ENCODE measurements at places on chromosomes 3 and 15.

DNA sequence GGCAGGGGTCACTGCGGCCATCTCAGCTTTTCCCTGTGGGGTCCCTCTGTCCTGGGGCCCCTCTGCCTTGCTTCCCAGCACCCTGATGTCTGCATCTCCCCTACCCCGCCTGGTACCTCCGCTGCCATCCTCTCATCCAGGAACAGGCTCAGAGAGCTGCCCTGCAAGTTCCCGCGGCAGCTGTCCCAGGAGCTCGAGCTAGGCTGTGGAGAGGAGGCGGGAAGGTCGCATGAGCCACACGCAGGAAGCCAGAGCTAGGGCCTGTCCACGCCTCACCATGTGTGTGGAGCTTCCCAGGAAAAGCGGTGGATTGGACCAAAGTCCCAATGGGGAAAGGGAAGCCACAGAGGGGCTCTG lies 12.5 kb downstream of the PLA2G4B start:
- DNase-seq = no peak

DNA sequence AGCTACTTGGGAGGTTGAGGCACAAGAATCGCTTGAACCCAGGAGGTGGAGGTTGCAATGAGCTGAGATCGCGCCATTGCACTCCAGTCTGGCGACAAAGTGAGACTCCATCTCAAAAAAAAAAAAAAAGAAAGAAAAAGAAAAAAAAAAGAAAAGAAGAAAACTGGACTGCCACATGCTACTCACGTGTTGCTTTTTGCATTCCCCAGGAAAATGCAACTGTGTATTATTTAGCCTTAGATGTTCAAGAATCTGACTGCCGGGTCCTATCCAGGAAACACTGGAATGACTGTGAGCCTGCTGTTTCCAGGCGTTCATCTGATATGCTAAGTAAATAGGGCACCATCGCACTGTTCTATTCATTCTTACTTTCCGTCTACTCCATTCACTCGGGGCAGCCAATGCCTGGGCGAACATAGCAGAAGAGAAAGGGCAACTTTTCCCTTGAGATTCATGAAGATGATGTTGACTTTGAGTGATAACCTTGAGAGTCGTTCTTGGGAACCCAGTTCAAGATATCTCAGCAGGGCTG lies 21.4 kb downstream of the HRG start:
- DNase-seq = no peak

DNA sequence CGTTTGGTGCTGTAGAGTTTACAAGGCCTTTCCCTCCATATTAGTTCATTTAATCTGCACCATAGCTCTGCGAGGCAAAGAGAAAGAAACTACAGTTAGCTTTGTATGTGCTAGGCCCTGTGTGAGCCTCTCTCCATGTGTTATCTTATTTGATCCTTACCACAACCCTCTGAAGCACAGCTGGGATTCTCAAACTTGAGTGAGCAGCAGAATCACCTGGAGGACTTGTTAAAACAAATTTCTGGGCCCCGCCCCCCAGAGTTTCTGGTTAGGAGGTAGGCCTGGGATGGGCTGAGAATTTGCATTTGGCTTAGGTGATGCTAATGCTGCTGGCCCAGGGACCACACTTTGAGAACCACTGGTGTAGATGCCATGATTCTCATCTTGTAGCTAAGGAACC lies 12.3 kb downstream of the CA12 start:
- no peak for DNase-seq

DNA sequence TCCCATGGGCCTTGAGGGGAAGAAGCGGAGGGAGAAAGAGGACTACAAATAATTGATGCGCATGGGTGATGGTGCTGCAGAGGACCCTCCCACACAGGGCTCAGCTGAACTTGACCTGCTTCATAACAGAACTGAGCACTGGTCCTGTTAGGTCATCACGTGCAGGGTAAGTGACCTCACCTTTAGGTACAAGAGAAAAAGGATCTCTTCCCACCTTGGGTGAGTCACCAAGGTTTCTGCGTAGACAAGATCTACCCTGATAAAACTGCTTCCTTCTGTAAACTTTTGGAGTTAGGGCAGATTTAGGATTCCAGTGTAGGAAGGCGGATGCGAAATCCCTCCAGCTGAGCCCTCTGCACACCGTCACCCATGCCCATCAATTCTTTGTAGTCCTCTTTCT lies 67.1 kb downstream of the FEM1B start:
- no peak for DNase-seq

GRCh38 chr3:43298761-43299160 lies 12.4 kb downstream of the SNRK start:
- no peak for DNase-seq

GRCh38 chr3:14434126-14434497 lies 31.7 kb downstream of the SLC6A6 start:
- no peak for DNase-seq

GRCh38 chr3:174337227-174337626 lies 521.9 kb upstream of the NAALADL2 start:
- DNase-seq = peak; percentile 3

- peak; percentile 35 for DNase-seq
These were observed 1.5 kb downstream of the CYP1A1 start for GRCh38 chr15:74723754-74724334.

DNA sequence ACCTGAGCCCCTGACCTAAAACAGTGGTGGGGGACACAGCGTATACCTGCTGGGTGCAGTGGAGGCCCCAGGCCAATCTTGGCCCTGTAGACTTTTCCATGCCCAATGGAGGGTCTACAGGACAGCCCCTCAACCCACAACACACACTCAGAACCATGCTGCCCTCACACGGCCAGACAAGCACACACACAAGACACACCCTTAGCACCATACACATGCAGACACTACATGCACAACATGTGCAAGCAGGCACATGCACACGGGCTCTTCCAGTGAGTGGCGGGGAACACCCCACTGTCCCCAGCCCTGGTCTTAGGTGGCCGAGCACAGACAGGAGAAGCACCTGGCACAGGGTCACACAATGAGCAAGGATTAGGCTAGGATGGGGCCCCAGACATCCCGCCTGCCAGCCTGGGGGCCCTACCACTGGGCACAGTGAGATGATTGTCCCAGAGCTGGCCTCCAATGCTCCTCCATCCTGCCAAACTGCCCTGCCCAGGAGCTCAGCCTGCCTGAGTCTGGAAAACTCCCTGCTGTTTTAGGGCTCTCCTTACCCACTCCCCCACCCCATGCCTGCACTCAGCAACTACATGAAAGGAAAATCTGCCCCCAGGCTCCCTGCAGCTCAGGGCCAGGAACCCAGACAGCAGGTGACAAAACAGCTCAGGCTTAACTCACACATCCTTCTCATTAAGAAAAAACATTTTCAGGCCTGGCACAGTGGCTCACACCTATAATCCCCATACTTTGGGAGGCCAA lies 15.8 kb downstream of the IQSEC1 start:
- DNase-seq = no peak

- DNase-seq = no peak
These were observed 24.5 kb upstream of the SLC15A2 start for GRCh38 chr3:121869736-121870135.

DNA sequence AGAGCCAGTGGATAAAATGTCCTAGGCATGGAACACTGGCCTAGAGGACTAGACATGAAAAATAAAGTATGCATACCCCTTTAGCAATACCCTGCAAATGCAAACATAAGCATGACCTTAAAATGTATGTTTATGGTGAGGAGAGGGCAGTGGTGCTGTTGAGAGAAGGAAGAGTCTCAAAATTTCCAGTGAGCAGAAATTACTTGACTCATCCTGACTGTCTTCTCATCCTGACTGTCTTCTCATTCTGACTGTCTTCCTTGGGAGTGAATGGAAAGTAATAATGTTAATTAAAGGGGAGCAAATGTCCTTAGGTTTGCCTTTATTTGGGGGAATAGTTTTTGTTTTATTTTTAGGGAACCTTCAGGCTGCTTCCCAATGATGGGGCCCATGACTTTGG lies 121.5 kb upstream of the GALNT15 start:
- no peak for DNase-seq

- DNase-seq = no peak
These were observed 379.5 kb upstream of the ATP10A start for GRCh38 chr15:26242565-26243071.

- no peak for DNase-seq
These were observed 201.2 kb downstream of the SATB1 start for GRCh38 chr3:18223974-18224373.

DNA sequence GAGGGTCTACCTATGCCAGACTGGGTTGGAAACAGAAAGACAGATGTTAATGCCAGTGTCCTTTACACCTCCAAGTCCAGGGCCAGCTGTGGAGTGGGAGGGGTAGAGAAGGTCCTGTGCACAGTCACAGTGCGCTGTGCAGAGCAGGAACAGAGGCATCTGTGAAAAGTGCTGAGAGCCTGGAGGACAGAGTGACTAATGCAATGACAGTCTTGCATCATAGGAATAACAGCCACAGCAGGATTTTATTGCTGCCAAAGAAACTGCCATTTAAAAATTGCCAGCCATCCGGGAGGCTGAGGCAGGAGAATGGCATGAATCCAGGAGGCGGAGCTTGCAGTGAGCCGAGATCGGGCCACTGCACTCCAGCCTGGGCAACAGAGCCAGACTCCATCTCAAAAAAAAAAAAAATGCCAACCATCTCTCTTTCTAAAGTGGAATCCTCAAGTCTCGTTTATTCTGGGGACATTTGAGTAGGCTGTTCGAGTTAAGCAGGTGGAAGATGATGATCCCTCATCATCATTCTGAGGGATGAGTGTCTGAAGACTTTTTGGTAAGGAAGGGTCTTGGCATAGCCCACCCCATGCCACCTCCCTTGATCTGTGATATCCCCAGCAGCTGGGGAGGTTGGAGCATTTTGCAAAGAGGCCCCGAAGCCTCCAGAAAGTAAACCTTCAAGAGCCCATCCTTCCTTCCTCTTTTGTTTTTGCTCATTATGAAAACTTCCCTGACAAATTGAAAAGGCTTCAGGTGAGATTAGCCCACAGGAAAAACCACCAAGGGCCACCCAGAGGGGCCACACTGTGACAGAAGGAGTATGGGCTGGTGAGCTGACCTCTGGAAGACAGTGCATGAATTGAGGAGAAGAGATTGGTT lies 7.7 kb downstream of the CCR2 start:
- DNase-seq = no peak

GRCh38 chr15:94864600-94864999 lies 633.2 kb downstream of the MCTP2 start:
- no peak for DNase-seq

GRCh38 chr3:160667452-160667851 lies 9.5 kb upstream of the ARL14 start:
- no peak for DNase-seq

DNA sequence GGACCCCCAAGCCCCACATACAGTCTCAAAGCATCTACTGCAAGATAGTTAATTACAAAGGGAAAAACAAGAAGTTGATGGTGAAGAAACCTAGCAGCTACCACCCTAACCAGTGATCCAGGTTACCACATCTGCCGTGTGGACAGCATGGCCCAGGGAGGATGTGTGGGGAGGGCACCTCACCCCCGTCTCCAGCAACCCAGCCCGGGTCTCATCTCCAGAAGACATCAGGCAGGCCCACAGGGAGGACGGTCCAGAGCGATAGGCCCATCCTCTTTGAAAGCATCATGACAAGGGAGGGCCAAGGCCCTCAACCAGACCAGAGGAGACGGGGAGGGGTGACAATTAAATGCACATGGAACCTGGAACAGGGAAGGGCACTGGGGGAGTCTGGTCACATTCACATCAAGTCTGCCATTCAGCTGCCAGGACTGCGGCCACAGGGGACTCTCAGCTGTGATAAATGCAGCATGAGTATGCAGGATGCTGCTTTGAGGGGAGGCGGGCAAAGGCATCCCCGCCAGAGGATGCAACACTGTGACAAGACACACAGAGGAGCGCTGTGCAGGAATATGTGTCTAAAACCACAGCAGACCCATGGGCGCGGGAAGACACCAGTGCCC lies 18.8 kb downstream of the ZXDC start:
- no peak for DNase-seq

- no peak for DNase-seq
These were observed 317.6 kb upstream of the TBL1XR1 start for GRCh38 chr3:177514611-177515499.

DNA sequence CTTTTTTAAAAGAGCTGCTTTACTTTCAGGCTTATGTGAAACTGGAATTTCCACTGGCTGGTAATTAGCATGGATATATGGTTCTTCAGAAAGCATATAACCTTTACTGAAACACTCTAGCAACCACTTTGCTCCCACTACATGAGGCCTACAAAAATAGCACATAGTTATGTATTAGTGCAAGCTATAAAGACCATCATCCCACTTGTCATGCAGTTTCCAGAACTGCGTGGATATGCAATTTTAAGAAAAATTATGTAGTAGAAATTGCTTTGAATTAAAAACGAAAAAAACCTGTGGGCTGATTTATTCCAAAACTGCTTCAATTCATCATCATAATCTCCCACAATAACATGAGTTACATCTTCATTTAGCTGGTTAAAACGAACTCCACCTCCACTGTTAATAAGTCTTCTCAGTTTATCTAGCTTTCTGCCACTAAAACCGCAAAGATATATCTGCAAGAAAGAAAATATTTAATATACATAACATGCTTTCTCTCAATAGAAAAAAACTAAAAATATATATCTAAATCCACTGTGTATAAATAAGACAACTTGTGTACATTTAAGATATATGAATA lies 12.2 kb downstream of the TOPBP1 start:
- no peak for DNase-seq

GRCh38 chr3:57019057-57019456 lies 41.4 kb upstream of the SPATA12 start:
- no peak for DNase-seq

- no peak for DNase-seq
These were observed 14.9 kb downstream of the C3orf18 start for GRCh38 chr3:50552598-50552997.

DNA sequence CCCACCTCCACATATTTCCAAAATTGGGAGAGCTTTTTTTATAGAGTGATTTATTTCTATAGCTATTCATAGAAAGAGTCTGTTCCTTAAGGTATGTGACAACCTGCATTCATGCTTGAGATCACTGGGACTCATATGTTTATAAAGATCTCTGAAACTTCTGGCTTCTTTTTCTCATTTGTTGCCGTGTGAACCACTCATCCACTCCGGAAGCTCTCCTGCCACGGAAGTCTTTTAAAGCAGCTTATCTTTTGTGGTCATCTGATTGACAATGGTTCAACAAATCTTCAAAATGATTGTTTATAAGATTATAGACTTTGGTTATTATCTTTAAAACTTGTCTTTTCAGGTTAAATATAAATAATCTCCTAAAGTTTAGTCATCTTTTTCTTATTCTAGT lies 260.5 kb downstream of the C3orf38 start:
- peak; percentile 17 for DNase-seq

DNA sequence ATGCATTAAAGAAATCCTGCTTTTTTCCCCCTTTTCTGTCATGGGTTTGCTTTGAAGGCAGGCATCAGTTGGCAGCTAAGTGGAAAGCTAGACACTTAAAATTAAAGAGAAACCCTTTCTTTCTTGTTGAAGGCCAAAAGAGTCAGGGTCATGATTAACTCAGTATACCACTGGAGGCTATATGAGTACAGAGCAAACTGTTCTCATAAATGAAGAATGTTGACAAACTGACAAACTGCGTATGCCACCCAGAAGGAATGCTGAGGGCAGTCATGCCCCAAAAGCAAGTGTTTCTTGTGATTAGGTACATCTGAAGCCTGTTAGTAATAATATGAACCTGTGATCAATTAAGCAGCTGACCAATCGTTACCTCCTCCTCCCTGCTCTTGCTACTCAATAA lies 43.6 kb upstream of the COL6A6 start:
- DNase-seq = no peak

GRCh38 chr3:65343736-65344135 lies 655.9 kb upstream of the ADAMTS9 start:
- no peak for DNase-seq

GRCh38 chr3:20563251-20563650 lies 377.2 kb upstream of the SGO1 start:
- no peak for DNase-seq

GRCh38 chr15:95281470-95281869 lies 1049.0 kb upstream of the NR2F2 start:
- DNase-seq = no peak

GRCh38 chr3:99872923-99873254 lies 55.2 kb downstream of the CMSS1 start:
- no peak for DNase-seq

All from CD4-positive, alpha-beta T cell treated with Interleukin-21 for 1 hour (primary cell).